ENCODE measurements at places on chromosomes 3 and 15.

DNA sequence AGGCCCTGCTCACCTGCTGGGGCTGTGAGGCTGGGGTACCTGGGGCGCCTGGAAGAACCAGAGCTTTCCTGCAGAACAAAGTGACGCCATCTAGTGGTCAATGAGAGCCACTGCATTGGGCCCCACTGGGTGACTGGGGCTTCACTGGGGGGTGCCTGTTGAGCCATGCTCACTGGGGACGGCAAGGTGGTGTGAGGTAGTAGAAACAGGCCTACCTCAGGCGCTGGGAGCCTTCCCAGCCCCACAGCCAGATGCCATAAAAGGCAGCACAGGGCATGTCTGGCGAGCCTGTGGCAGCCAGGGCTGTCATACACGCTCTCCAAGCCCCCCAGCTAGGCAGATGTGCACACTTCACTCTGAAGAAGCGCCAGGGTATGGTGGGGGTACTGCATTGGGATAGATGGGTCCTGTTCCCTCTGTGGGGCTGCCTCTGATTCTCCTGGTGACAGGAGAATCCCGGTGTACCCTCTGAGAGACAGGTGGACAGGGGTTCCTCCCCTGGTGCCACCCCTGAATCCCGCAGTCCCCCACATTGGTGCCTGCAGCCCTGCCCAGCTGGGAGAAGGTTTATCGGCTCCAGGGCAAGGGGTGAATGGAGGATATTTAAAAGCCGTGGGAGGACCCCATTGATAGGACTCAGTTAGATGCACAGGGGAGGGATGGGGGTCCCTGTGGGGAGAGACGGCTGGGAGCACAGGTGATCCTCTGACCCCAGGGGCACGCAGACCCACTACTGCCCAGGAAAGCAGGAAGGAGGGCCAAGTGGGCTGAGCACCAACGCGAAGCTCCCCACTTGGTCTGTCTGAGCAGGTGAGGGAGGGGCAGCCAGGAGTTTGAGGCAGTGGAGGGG is 178.8 kb downstream of the NSMCE3 start:
- DNase-seq = no peak

DNA sequence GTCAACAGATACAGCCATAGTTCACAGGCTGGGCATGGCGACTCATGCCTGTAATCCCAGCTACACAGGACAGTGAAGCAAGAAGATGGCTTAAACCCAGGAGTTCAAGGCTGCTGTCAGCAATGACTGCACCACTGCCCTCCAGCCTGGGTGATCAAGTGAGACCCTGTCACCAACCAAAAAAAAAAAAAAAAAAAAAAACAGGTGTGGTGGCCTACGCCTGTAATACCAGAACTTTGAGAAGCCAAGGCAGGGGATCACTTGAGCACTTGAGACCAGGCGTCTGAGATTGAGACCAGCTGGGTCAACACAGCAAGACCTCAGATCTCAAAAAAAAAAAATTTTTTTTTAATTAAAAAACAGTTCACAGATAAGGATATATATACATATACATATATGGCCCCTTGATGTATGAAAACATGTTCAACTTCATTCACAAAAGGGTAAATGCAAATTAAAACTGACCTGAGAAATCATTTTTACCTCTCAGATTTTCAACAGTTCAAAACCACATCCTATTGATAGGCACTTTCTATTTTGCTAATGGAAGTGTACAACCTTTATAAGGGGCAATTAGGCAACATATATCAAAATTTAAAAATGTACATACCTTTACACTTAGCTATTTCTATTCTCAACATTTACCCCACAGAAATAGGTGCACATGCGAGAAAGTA is 51.1 kb downstream of the OSBPL10 start:
- DNase-seq = no peak

DNA sequence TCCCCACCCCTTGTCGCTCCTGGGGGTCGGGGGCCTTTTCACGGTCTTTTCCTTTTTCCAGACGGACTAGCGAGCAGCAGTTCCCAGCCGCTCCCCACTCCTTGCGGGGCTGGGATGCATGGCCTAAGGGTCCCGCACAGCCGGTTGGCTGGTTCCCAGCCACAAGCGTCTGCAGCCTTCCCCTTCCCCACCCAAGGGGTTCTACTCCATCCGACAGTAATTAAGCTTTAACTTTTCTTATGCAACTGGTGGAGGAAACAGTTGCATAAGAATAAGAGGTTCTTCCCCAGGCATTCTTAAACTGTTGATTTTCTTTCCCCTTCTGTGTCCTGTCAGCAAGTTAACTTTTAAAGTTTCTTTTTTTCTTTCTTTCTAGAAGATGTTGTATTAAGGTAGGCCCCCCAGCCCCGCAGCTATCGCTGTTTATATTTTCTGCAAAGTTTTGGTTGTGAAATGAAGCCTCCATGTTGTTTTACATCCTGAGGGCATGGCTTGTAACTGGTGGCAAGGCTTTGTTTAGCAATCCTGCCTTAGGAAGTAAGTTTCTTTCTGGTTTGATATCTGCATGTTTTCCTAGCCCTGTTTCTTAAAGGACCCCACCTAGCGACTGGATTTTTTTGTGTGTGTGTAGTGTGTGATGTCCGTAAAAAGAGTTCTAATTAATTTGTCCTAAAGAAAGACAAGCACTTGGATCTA is 207.5 kb downstream of the ZNF385D start:
- no peak for DNase-seq

- DNase-seq = no peak
Measured at GRCh38 chr3:52843108-52843865, 8.5 kb upstream of the MUSTN1 start.

GRCh38 chr3:32641356-32641755 is 43.6 kb upstream of the CNOT10 start:
- no peak for DNase-seq

- DNase-seq = no peak
Measured at GRCh38 chr3:10420745-10421475, 84.5 kb downstream of the ATP2B2 start.

DNA sequence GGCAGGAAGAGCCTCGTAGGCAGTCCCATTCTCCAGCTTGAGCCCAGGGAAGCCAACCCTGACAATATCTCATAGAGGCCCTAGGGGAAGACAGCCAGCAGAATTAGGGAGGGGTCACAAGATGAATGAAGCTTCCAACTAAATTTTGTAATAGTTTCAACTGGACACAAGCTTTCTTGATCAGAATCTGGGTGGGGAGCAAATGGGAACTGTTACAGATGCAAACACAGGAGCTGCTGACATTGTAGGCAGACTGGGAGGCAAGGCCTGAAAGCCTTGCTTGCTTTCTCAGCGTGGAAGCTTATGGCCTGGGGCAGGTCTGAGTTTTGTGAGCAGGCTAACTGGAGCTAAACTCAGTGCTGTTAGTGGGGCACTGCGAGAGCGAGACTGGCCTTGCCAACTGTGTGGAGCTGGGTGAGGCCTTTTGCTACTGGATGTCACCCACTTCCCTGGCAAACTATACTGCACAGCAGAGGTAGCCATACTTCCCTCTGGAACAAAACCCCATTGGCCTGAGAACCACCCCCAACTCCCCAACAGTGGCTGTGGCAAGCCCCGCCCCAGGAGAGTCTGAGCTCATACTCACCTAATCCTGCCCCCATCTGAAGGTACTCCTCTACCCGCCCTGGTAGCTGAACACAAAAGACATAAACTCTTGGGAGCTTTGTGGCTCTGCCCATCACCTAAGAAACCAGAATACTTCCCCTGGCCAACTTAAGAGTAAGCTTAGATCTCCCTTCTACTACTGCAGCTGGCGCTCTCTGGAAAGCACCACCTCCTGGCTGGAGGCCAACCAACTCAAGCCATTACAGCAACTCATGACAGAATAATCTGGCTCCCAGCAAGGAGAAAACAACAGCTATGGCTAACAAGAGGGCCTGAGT is 42.9 kb downstream of the CFAP20DC start:
- DNase-seq = no peak

DNA sequence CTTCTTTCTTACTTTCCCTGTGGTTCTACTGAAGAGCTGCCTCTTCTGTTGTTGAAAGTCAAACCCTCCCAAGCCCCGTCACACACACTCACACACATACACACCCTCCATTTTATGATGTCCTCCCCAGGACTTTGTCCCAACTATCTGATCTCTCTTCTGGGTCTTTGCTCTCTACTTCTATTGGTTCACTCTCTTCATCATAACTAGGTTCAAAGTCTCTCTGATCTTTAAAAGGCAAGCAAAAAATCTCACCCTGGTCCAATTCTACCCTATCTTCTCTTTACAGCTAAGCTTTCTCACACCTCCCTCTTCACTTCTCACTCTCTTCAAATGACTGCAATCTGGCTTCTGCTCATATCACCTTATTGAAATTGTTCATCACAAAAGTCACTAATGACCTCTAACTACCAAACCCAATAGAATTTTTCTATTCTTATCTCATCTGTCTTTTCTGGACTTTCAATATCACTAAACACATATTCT is 34.8 kb downstream of the LRRFIP2 start:
- no peak for DNase-seq
